GOT3 (cell line): ENCODE measurements at places on chromosomes 7 and 10.

DNA sequence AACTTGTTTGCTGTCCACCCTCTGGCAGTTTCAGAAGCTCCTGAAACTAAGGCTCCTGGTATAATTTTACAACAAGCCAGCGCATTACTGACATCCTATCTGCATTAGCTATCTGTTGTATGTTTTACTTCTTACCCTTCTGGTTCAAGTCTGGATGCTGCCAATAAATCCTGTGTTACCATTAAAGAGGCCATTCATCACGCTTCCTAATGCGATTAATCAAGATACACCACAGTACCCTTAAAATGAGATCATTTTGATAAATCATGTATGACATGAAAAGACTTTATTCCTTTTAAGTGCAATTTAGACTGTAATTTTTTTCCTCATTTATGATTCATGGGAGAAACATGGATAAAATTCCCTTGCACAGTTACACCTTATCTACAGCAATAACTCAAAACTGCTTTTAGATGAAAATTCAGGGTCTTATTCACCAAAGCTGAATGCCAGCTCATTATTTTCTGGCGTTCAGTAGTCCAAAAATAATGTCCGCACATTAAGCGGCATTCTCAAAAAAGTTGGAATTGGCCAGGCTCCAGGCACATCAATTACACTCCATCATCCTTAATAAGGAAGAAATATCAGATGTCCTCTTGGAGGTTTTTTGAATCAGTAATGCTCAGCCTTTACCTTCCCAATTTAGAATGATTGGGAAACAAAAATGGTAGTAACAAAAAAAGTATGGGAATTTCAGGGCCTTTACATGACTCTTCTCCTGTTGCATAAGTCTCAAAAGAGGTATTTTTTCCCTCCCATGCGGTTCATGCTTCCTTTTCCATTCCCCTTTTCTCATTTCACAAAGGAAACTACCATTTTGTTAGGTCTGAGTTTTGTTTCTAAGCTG, 878.5 kb downstream of the LRMDA start:
- no peak for DNase-seq

GRCh38 chr7:99235925-99236324, 28.0 kb upstream of the KPNA7 start:
- DNase-seq, result no peak

DNA sequence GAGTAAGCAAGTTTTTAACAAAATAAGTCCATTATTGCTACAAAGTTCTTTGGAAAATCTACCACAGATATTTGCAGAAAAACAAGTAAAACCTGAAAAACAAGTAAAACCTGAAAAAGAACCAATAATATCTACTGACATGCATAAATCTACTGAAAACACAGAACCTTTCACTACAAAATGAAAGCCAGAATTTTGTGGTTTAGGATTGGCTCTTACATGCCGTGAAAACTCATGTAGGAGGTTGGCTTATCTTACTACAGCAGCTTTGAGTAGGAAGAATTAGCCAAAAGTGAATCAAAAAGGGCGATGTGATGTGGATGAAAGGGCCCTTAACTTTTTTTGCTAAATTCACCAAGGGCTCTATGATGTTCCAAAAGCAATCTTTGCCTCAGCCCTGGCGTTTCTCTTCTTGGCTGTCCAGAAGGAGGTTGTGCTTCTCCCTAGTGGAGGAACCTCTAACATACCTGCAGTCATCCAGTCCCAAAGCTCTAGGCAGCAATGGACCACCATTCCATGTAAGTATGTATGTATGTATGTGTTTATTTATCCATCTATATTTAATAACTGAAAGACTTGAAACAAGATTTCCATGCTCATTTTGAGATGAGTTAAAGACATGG, 93.5 kb upstream of the ZNF804B start:
- no peak for DNase-seq

GRCh38 chr7:81159402-81159801, 240.6 kb upstream of the SEMA3C start:
- DNase-seq, result no peak
